ENCODE measurements at places on chromosomes 6 and 20.

GRCh38 chr20:49775229-49775693 is 37.4 kb upstream of the SLC9A8 start:
- DNase-seq, result no peak

GRCh38 chr6:4533576-4533975 is 242.6 kb upstream of the CDYL start:
- no peak for DNase-seq

DNA sequence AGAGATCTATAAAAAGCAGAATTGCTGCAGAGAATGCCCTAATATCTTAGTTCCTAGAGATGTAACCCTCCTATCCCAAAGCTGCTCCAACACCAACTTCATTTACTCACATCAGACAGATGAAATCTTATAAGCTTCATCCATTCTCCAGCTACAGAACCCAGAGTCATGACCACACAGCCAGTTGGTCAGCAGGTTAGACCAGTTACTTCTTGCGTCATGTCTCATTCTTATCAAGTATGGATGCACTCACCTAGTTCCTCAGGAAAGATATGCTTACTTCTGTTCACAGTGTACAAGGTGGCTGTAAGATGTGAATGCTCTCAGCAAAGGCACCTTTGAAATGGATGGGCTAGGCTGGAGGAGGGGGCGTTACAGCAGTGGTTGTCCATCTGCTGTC is 47.9 kb upstream of the ISM1 start:
- DNase-seq, result no peak

GRCh38 chr6:107684996-107685395 is 139.1 kb downstream of the SCML4 start:
- DNase-seq, result no peak

DNA sequence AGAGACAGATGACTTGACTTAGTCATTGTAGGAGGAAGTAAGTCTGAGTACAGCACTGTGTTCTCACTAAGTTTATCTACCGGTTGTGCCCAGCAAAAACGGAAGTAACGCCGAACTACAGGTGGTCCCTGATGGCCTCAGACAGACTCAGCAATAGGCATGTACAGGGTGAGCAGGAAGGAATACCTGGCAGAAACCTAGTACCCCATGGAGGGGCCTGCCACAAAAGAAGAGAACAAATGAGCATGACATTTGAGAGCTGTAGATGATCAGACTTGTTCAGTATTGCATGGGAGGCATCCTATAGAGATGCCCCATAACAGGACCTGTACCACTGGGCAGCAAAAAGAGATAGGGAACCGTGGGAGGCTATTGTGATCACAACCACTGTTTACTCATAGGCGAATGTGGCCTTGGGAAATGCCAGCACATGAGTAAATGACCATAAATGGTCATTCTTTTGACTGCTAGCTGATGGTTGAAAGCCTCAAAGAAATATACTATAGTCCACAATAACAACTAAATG is 106.4 kb upstream of the TAB2 start:
- no peak for DNase-seq

GRCh38 chr6:137175868-137176245 is 2.4 kb upstream of the IL22RA2 start:
- no peak for DNase-seq

- no peak for DNase-seq
Observed at GRCh38 chr6:170260686-170261085, 30.2 kb downstream of the DLL1 start.

GRCh38 chr6:39037082-39037508 is 11.5 kb upstream of the GLP1R start:
- no peak for DNase-seq

GRCh38 chr6:140956571-140957369 is 1176.0 kb upstream of the GJE1 start:
- no peak for DNase-seq

GRCh38 chr20:46031014-46031569 is 2.1 kb downstream of the SLC12A5 start:
- DNase-seq, result no peak

DNA sequence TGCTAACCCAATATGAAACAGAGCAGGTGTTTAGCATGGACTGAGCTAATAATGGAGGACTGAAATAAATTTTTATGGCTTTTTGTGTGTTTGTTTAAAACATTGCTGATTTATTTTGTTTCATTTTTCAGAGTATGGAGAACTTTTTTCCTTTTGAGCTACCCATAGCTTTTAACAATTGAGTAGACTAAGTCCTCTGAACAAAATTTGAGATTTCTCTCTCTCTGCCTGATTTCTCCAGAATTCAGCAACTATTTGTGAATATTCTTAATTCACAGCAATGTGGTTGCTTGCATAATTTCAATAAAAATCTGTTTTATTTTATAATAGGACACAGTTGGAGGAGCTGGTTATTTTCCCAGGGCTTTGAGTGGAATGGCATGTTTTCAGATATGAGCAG is 103.7 kb downstream of the TPBG start:
- DNase-seq, result no peak

DNA sequence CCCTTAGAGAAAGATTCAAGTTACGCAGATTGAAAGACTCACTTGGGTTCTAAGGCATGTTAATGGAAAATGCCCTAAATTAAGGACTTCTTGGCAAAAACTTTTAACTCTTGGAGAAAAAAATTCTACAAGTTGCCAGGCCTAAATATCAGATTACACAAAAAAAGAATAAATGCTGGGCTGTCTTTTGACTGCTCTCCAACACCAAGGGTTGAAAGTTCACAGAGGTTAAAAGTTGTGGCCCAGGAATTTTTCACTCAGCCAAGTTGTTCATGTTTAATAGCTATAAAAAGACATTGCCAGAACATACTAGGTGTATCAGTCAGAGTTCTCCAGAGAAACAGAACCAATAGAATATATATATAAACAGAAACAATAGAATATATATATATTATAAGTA is 268.4 kb upstream of the PRND start:
- DNase-seq, result no peak

DNA sequence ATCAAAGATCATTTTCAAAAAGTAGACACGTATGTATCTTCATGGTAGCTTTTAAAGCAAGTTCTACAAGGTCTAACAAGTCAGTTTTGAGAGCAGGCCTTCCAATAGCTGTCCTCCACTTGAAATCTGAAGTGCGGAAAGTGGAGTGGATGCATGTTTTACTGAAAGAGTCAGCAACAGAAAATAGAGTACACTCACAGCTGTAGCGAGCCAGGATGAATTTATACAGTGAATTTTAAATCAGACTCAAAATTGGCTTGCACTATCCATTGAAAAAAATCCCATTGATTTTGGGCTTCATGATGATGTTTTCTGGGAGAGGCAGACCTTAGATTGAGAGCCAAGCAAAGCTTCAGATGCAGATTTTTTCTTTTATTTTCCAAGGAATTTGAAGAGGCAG is 80.6 kb downstream of the GJA10 start:
- no peak for DNase-seq

- DNase-seq, result no peak
Observed at GRCh38 chr20:36183155-36183944, 28.8 kb downstream of the EPB41L1 start.

GRCh38 chr20:63027221-63027921 is 20.6 kb upstream of the BHLHE23 start:
- no peak for DNase-seq

DNA sequence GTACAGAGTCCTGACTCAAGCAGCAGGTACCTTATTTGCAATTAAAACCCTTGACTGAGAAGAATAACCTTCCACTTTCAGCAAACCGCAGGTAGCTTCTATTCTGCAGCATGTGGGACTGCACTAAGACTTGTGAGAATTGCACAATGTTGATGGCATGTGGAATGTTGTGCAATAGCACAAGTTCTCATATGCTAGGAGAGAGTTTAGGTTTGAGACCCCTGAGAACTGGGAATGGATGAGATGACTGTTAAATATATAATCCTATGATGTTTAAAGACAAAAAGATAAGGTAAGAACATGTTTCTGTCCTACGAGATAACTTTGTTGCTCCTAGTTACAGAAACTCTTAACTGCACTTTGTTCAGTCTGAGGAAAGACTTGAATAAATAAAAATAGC is 194.6 kb downstream of the OTOR start:
- DNase-seq, result no peak

- DNase-seq, result no peak
Observed at GRCh38 chr6:129617986-129618385, 92.0 kb downstream of the ARHGAP18 start.

DNA sequence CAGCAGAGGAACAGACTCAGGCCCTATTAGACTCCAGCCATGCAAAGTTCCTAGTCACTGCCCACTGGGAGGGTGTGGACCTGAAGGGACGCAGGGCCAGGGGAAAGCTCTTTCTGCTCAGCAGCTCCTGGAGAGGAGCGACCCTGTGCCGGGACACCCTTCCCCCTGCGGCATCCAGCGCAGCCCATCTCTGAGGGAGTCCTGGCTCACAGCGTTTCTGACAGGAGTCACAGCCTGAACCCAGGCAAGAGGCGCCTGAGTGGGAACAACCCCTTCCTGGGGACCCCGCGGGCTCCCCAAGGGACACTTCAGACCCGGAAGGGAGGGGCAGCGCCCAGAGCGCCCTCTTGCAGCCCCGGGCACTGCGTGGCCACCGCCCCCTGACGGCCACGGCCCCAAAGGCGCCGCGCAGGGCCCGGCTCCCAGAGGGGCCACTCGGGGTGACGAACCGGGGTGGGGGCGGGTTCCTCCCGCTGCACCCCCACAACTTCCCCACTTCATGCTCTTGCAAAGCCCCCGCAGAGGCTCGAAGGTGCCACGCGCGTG is 862 bp downstream of the UCKL1 start:
- DNase-seq, result no peak

- no peak for DNase-seq
Observed at GRCh38 chr6:71446057-71446456, 157.4 kb downstream of the OGFRL1 start.

DNA sequence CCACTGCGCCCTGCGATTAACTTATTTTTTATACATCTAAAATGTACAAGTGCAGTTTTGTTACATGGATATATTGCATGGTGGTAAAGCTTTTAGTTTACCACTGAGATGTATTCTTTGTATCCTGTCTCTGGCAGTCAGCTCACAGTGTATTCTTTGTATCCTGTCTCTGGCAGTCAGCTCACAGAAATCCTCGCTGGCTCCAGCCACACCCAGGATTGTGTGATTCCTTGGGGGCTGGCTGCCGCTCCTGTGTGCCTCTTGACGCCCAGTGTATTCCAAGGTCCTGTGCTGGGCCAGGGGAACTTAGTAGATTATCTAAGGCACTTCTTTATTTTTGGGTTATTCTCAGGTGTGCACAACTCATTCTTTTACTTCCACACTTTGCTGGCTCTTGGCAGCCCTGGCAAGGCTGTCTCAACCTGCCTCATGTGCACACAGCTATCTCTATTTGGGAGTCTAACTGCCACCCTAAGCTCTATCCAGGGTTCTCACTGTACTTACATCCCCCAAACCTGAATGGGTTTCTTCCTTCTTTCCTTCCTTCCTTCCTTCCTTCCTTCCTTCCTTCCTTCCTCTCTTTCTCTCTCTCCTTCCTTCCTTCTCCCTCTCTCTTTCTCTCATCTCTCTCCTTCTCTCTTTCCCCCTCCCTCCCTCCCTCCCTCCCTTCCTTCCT is 12.4 kb upstream of the RNF24 start:
- DNase-seq, result no peak

- no peak for DNase-seq
Observed at GRCh38 chr6:112659912-112660311, 312.8 kb downstream of the RFPL4B start.

- DNase-seq, result no peak
Observed at GRCh38 chr6:106685833-106686232, 56.5 kb downstream of the QRSL1 start.

- no peak for DNase-seq
Observed at GRCh38 chr20:47250360-47250759, 106.1 kb downstream of the ZMYND8 start.

DNA sequence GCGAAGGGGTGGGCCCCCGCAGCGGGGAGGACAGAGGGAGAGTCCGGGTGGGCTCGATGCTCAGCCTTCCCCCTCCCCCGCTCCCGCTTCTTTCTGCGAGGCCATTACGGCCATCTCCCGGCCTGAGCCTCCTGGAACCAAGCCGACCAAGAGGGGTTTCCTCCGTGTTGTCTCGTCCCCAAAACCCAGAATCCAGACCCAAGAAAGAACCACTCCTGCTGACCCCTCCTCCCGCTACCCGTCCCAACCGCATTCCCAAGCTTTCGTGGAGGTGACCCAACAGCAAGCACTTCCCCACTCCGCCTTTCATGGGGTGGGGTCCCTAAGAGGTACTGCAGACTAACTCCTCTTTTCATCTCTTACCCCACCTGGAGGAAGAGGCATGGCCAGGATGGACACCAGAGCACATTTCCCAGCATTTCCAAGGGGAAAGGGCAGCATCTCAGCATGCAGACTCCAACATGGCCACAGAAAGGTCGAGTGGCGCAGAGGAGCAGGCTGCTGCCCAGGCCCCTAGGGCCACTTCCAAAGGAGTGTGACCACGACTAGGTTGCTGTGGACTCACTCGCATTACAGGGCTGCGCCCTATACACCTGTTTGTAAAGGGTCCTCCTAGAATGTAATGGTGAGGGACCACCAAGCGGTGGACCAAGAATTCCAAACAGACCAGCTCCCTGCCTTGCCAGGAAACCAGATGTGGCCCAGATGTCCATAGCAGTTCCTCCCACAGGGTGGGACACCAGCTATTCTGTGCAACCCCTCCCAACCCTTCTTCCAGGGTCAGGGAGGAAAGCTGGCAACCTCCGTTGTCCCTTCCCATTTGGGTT is 53.4 kb downstream of the MRPL14 start:
- DNase-seq, result no peak

DNA sequence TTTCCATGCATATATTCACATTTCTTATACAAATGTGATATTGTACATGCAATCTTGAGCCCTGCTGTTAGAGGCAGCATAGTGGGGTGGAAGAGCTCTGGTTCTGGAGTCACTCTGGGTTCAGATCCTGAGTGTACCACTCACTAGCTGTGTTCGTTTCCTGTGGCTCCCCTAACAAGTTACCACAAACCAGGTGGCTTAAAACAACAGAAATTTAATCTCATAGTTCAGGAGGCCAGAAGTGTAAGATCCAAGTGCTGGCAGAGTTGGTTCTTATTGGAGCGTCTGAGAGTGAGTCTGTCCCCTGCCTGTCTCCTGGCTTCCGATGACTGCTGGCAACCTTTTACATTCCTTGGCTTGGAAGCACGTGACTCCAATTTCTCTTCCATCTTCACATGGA is 115.6 kb downstream of the MAP3K7 start:
- no peak for DNase-seq

GRCh38 chr20:6057139-6057538 is 3.3 kb upstream of the LRRN4 start:
- no peak for DNase-seq

DNA sequence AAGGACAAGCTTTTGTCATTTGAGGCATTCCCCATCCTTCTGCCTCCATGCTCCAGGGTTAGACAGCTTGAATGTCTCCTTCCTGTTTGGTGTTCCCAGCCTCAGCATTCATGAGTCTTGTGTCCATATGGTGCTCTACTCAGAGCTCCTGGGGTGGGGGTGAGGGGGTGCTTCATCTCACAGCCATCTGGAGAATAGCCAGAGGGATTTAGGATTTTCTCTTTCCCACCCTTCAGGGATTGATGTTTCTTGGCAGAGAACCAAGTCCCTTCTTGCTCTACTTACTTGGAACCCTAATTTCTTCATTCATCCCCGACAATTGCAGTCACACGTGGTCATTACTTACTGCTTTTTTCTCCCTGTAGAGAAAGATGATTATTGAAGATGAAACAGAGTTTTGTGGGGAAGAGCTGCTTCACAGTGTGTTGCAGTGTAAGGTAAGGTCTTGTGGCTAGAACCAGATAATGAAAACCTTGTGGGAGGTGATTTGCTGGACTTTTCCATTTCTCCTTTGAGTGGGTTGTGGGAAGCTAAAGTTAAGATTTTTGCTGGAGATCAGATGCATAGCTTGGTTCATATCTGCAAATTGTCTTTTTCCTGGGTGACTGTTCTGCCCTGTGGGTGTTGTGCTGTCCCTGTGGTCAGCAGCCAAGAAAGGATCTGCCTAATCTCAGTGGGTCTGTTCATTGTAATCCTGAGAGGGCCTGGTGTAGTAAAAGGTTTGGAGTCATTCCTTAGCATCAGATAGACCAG is 18.6 kb downstream of the CMTR1 start:
- DNase-seq, result no peak

All from stimulated activated CD8-positive, alpha-beta memory T cell treated with anti-CD3 and anti-CD28 coated beads, Interleukin-7, amount 100 ng/mL, for 1 hour (primary cell).